ENCODE measurements at places on chromosomes 7 and 10.

DNA sequence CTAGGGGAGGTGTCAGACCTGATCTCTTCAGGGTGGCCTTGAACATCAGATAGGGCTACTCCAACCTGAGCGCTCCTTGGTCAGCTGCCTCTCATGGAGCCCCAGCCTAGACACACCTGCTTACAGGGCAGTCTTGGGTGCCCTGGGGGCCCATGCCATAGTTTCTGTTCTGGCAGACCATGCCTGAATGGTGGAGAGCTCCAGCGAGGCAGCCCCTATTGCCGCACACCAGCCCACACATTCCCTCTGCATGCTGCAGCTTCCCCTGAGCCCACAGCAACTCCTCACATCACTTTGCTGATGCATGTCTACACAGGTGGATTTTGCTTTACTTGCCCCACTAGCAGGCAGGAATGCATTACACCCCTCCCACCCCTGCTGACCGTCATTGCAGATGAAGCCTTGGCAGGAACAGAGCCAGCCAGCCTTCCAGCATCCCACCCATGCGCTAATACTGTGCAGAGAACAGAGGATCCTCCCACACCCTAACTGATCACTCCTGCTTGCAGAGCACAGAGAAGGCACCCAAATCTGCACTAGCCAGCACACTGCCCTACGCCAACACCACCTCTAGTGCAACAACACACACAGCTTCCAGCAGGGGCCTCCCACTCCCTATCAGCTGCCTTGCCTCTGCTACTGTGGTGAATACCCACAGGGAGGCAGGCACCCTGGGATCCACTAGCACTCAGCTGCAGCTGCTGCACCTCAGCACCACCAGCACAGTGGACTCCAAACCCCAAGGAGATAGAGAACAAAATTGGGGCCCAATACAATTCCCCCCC lies 43.0 kb upstream of the GRM3 start:
- DNase-seq = no peak

- DNase-seq = no peak
These were observed 21.8 kb upstream of the ITPRID1 start for GRCh38 chr7:31492086-31492485.

DNA sequence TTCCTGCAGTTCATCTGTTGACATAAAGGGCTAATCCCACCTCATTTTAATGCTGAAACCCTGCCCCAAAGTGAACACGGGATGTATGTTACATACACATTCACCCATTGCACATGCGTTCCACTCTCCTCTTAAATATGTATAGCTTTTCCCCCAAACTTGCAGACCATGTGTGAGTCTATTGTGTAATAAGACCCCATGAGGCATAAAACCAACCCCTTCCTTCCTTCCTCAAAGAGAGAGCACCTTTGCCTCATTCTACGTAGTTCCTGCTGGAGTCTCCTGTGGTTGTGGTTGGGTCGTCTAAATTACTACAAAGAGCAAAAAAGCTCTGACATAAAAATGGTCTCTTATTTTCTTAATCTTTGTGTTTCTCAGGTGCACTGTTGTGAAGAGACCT lies 345.7 kb upstream of the KLF6 start:
- no peak for DNase-seq

- no peak for DNase-seq
These were observed 223.1 kb upstream of the KLF14 start for GRCh38 chr7:130957137-130957513.

DNA sequence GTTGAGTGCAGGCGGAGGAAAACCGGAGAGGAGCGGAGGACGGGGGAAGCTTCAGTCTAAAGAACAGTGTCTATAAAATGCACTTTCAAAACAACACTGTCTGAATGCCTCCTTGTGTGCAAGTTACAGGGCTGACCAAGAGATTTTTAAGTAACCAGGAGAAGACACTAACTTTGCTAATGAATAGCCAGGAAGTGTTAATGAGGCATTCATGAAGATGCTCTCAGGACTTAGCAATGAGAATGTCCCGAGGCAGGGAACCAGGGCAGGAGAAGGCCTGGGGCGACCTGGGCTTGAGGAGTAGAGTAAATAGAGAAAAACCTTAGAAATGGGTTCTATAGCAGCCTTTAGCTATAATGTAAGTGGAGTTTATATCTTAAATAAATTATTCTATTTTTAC lies 312.1 kb downstream of the SKIDA1 start:
- no peak for DNase-seq

GRCh38 chr10:86440874-86441843 lies 74.6 kb upstream of the GRID1 start:
- DNase-seq = no peak

GRCh38 chr7:139453673-139454321 lies 29.7 kb downstream of the KLRG2 start:
- DNase-seq = no peak

DNA sequence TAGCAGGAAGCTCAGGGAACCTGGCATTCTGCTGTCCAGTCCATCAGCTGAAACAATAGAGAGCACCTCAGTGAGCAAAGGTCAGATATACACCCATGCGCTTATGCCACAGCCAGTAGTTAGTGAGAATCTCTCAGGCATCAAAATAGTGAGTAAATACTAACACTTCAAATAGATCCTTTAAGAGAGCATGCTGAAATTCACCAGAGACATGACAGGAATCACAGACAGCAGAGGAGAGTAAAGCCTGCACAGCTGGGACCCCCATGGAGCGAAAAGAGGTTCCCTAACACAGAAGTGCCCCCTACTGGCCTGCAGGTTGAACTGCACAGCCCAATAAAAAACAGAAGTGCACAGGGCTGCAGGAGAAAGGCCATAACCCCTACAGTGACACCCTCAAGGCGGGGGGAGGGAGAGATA lies 57.6 kb upstream of the ANTXRL start:
- no peak for DNase-seq

DNA sequence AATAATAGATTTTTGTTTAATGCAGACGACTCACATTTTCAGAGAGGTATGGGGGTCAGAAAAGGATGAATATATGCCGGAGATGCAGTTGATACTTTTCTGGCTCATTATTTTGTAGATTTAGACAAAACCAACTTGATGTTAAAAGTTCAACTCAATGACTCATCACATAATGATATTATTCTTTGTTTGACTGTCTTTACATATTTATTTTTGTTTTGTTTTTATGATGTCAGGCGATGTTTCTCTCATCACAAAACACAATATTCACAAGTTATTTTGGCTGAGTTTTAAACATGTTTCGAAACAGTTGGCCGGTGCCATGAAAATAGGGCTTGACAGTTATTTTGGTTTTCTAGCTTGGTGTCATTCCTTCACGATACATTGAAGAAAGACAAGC lies 1.3 kb downstream of the GJD4 start:
- DNase-seq = no peak

GRCh38 chr10:23918090-23918723 lies 290.7 kb upstream of the KIAA1217 start:
- no peak for DNase-seq

Data from right renal cortex interstitium (tissue), 3 donors.